Upper lobe of right lung (tissue), 1 donor: ENCODE measurements at places on chromosomes 6 and 20. TPM values are rescaled to one million over a fixed set of nuclear protein-coding genes. Genes with fewer than 3 reads are reported as not detected.

Gene TP53INP2
- 17.7 TPM for total RNA-seq

Gene ALDH8A1
- 1.2 TPM for total RNA-seq

GRCh38 chr20:16062661-16063581 is 510.3 kb downstream of the KIF16B start:
- DNase-seq: no peak

Gene CST2
- total RNA-seq: not detected

Gene TDP2
- 42.3 TPM for total RNA-seq

Gene MUCL3
- 4.6 TPM for total RNA-seq

Gene CRISP2
- total RNA-seq: not detected

DNA sequence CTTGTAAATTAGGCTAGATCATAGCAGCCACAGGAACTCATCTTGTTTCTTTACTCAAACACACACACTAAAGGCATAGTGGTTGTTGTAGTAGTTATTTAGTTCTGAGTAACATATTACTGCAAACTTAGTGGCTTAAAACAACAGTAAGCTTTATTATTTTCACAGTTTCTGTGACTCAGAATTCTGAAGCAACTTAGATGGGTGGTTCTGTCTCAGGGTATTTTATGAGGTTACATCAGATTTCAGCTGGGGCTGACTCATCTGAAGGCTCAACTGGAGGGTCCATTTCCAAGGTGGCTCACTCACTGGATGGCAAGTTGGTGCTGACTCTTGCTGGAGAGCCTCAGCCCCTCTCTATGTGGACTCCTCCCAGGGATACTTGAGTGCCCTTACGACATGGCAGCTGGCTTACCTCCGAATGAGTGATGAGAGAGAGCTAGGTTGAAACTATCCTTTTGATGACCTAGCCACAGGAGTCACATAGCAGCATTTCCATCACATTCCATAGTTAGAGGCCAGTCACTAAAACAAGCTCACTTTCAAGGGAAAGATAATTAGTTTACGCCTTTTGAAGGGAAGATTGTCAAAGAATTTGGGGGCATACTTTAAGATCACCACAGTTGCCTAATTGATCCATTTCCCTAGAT is 136.5 kb upstream of the PRND start:
- DNase-seq: no peak

DNA sequence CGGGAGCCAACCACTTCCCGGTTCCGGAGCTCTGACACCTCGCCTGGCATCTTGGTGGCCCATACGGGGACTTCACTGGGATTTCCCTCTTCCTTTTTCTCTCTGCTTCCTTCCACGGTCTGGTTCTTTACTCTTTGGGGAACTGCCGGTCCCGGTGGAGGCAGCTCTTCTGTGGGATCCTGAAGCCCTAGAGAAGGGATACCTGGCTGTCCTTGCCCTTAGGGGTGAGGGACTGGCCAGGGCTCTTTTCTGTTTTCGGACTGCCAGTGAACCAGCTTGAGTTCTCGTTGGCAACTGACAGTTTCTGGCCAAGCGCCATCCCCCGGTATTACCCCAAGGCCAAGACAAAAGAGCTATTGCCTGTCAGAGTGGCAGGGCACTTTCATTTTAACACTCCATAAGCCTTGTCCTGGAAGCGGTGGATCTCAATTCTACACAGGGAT is 880 bp upstream of the CPXM1 start:
- DNase-seq: no peak

Gene FOXA2
- total RNA-seq: 21.7 TPM

Gene TSBP1
- not detected for total RNA-seq
